ENCODE measurements at places on chromosomes 4 and X.

- no peak for DNase-seq
Measured at GRCh38 chr4:178970433-178971140, 1528.3 kb upstream of the AGA start.

DNA sequence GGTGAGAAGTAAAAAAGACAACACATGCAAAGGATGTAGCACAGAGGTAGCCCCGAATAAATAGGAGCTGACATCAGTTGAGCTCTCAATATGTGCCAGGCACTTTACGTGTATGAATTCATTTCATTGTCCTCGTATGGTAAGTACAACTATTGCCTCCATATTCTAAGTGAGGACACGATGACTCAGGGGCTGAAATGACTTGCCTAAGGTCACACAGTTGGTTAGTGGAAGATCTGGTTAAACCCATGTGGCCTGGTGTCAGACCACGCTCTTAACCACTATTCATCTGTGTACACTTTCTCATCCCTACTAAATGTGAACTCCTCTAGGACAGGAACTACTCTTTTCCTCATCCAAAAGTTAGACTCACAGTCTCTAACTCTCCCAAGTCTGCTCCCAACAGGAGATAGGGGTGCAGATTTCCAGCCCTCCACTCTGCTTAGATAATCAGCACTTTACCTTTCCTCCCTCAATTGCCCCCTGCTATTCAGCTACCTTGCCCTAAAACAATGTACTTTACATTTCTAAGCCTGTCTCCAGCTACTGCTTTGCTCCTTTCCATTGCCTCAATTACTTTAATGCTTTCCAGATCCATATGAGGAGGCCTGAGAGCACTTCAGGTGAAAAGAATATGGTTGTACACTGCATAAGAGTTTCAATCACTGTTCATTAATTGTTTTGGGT, 58.8 kb upstream of the LHFPL1 start:
- no peak for DNase-seq

GRCh38 chr4:46968847-46969246, 24.5 kb downstream of the GABRA4 start:
- DNase-seq = no peak

GRCh38 chr4:54063229-54063628, 1.2 kb downstream of the CHIC2 start:
- DNase-seq = no peak

DNA sequence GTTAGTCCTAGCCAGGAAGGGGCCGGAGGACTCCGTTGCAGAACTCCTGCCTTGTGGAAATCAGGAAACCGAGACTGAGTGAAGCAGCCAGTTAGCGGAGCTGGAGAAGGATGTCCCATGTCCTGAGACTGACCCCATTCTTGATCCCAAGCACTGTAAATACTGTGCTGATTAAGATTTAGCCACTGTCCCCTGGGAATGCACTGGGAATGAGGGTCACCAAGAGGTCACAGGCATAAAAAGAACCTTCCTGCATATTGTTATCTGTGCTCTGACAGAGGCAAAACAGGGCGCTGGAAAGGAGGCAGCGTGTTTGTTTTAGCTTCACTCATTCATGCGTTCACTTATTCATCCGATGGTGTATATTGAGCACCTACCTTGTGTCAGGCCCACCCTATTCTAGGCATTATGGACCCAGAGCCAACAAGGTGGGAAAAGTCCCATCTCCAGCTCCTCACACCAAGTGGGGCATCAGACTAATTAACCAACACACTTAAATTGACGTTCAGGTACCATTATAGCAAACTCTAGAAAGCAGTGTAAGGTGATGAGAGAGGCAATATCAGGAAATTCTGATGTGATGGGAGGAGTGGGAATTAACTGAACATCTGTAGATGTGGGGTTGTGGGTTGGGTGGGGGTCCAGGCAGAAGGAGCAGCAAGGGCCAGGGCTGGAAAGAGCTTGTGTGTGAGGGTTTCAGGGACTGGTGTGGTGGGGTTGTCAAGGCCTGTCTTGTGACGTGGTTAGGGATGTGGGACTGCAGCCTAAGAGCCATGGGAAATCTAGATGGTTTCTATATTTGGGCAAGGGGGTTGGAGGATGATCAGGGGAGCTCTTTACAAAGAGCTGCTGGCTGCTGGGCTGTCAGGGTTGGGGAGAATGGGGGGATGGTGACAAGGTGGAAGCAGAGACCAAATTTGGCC, 10.6 kb upstream of the SLC2A9 start:
- DNase-seq = no peak

GRCh38 chrX:17411205-17411604, 36.2 kb downstream of the NHS start:
- DNase-seq = no peak

GRCh38 chr4:132642016-132642817, 506.9 kb upstream of the PCDH10 start:
- peak; percentile 17 for DNase-seq

DNA sequence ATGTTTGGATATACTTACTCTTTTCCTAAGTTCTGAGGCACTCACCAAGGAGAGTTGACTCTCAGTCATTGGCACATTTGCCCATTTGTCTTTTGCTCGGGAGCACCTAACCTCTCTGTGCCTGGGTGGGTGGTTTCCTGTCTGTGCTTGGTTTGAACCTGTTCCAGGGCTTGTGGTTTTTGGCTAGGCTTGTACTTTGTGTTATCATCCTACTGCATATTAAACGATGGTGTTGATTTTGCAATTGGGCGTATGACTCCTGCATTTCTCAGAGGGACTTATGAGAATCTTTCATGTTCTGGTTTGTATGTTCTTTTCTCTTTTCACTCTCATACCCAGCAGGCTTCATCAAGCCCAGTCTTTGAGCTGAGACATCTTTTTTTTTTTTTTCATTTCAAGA, 161.7 kb downstream of the BTC start:
- peak; percentile 34 for DNase-seq

- DNase-seq = no peak
Measured at GRCh38 chr4:119087656-119088055, 48.0 kb upstream of the MYOZ2 start.

DNA sequence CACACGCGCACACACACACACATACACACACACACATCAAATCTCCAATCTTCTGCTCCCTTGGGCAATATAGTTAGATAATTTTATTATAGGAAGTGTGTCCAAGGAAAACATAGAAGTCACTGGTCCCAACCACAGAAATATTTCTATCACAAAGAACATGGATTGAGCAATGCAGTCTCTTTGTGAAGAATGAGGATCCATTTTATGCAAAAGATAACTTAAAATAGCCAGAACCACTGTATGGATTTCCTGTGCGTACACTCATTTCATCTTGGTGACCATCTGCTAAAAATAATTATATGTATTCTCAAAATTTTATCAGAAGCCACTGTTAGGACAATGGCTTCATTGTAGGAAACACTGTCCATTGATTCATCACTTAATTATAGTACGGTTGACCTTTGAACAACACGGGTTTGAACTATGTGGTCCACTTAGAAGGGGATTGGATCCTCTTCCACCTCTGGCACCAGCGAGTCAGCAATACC, 169.6 kb upstream of the MXRA5 start:
- no peak for DNase-seq

- no peak for DNase-seq
Measured at GRCh38 chrX:1836683-1837082, 221.8 kb downstream of the ASMT start.

DNA sequence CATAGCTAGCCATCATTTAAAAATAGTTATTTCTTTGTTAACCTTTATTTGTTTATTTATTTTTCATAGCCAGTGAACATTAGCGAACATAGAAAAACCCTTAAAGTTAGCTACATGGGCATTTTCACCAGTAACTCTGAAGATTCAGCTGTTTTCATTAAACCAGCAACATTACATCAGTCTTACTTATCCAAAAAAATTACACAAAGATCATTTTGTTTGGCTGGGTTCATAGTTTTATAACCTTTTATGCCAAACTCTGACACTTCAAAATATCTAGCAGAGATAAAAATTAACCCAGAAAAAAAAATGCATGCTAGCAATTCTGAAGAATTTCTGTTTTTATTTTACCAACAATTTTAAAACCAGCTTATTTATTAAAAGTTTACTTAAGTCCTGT, 784.1 kb downstream of the PCDH18 start:
- no peak for DNase-seq

GRCh38 chr4:117084866-117085701, at the start of gene TRAM1L1:
TRAM1L1 (minus strand) TSS chr4:117085576; CDS start chr4:117085393, 183 bp downstream.
- no peak for DNase-seq

- no peak for DNase-seq
Measured at GRCh38 chr4:73345399-73345975, 58.6 kb upstream of the ALB start.

DNA sequence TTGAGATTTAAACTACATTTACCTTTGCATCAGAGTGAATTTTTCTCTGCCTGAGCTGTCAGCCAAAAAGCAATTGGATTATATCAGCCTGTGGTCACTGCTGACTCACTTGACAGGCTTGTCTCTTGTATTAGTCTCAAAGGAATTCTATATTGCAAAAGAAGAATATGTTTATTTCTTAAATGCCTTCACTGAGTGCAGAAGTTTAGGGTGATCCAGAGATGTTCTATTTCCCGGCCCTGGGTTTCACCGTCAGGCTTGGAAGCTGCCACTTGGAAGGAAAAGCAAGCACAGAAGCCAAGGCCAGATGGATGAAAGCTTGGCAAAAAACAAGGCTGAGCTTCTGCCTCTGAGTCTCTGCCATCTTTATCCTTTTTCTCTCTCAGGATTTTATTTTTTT, 80.9 kb downstream of the FAM114A1 start:
- DNase-seq = no peak

DNA sequence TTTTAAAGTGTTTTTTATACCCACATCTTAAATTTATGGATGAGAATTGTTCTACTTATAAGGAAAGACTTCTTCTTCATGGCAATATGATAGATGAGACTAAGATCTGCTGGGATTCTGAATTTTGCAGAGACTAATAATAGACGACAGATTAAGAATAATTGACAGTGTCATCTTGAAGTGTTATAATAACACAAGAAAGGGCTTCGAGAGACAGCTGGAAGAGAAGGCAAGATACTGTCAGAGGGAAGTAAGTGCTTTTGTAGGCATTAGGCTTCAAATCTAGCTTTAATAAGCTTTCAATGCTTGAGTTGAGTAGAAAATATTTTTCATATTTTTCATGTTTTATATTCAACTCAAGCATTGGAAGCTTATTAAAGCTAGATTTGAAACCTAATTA, 797.6 kb upstream of the PABPC4L start:
- DNase-seq = no peak

DNA sequence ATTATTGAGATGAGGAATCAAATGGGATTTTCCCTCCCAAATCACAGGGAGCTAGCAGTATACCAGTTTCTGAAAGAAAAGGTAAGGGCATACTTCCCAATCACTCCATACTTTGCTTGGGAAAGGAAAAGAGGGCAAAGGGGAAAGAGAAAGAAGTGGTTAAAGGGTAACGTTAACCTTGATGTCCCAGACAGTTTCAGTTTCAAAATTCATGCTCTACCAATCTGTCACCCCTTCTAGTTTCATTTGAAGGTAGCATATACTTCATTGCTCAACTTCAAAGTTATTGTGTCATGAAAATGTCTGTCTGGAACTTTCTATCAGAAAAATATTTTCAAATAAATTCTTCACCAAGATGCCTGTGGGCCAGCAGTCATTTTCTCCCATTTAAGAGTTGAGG, 16.0 kb downstream of the TNMD start:
- DNase-seq = no peak

DNA sequence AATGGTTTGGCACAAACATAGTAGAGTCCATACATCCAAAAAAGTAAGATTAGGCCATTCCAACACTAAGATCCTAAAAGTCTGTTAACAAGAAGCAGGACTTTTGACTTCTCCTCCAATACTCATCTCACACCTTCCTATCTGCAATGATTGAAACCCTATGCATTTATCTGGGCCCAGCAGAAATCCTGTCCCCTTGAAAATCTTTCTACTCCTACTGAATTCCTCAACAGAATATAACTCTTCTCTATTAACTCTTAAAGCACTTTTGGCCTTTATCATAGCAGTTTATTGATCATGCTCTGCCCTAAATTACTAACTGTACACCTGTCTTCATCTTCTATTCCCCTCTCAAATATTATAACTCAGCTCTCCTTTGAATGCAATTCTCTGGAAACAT, 4.6 kb downstream of the G3BP2 start:
- DNase-seq = no peak

DNA sequence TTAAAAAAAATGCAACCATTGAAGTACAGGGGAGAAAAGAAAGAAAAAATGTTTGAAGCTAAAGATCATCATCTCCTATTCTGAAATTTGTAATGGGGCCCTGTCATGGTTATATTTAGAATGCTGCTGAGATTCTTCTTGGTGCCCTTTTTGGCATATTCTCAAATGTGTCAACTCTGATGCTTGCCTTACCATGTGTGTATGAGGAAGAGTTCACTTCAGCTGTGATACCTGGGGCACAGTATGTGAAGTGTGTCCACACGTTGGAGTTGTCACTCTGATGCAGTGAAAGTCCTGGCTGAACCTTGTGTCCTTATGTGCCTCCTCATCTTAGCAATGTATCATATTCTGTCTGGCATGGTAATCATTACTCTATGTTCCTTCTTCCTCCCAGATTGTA, 377.9 kb downstream of the RAPGEF2 start:
- DNase-seq = no peak
